ENCODE measurements at places on chromosomes 6 and 20.

DNA sequence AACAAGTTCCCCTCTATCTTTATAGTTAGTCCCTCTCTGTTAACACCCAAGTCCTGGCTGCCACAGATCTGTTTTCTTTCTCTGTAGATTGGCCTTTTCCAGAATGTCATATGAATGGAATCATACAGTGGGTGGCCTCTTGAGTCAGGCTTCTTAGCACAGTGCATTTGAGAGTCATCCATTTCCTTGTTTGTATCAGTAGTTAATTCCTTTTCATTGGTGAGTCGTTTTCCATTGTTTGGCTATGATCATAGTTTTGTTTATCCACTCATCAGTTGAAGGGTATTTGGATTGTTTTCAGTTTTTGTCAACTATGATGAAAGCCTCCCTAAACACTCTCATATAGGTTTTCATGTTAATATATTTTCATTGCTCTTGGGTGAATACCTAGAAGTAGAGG is 248.3 kb downstream of the ARID1B start:
- DNase-seq: no peak

DNA sequence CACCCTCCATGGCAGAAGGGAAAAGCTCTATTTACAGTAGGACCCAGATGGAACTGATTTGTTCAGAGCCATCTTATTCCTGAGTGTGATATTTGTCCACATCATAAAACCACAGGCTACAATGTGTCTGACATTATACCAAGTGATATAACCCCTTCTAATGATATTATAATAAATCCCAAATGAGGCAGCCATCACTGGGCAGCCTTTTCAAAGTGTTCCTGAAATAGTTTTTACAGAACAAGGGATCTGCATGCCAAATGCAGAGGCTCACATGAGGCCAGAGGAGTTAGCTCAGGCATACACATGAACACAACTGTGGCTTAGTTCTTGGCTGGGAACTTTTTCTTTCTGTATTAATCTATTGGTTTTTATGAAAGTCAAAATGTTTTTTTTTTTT is 207.7 kb downstream of the MAFB start:
- DNase-seq: no peak

DNA sequence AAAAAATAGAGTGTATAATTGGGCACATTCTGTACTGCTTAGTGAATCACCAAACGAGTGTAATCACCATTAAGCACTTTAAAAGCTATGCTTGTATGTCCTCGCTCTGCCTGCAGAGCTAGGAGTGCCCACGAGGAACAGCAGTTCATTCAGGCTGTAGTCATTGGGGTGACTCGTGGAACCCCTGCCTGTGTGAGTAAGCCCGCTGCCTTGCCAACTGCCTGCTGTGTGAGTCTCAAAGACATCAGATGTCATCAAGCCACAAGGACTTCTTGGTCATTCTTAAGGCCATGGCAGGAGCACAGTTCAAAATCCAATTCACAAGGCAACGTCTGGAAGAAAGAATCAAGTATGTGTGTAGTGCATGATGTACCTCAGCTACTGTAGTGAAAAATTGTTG is 60.4 kb downstream of the FOXO3 start:
- peak; percentile 57 for DNase-seq

DNA sequence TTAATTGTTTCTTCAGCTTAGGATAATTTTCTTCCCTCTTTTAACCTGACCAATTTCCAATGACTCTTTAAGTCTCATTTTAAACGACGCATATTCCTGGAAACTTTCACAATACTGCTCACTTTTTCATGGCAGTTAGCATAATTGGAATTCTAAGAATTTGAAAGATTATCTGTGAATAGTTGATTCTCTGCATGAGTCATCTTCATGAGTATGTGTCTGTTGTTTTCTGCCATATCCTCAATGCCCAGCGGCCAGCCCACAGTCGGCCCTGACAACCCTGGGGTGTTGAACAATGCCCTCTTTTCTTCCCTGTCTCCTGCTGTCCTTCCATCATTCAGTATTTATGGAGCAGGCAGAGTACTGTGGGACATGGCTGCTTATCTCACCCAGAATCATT is 554.2 kb downstream of the CDH26 start:
- peak; percentile 92 for DNase-seq

GRCh38 chr6:115540077-115540869 is 520.4 kb downstream of the FRK start:
- DNase-seq: no peak

GRCh38 chr6:18034798-18035202 is 47.4 kb upstream of the KIF13A start:
- DNase-seq: no peak

- no peak for DNase-seq
These were observed 94.0 kb downstream of the SHLD1 start for GRCh38 chr20:5844063-5844681.

GRCh38 chr6:2714111-2714895 is 36.4 kb downstream of the MYLK4 start:
- DNase-seq: peak; percentile 94

- no peak for DNase-seq
These were observed 2.3 kb upstream of the BICRAL start for GRCh38 chr6:42779521-42779920.

GRCh38 chr6:148793721-148794120 is 46.9 kb downstream of the UST start:
- DNase-seq: no peak
